Stimulated activated CD8-positive, alpha-beta memory T cell treated with anti-CD3 and anti-CD28 coated beads, Interleukin-2, amount 100 ng/mL, for 1 hour (primary cell): ENCODE measurements at places on chromosomes 1 and 21.

- DNase-seq: no peak
Observed at GRCh38 chr1:89295187-89295586, 22.5 kb upstream of the GBP5 start.

DNA sequence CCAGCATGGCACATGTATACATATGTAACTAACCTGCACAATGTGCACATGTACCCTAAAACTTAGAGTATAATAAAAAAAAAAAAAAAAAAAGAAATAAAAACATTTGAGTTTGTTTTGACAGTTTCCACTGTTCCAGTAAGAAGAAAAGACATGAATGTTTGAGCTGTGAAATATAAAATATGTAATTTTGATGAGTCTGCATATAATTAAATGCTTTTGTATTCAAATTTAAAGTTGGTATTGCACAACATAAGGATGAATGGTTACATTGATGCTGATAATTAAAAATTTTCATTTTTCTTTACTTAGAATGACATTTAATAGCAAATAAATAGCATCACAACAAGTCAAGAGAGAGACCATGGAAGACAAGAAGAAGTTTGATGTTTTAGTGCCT, 212.0 kb upstream of the RRP15 start:
- no peak for DNase-seq

- no peak for DNase-seq
Observed at GRCh38 chr1:47569261-47569660, 131.4 kb downstream of the FOXD2 start.

DNA sequence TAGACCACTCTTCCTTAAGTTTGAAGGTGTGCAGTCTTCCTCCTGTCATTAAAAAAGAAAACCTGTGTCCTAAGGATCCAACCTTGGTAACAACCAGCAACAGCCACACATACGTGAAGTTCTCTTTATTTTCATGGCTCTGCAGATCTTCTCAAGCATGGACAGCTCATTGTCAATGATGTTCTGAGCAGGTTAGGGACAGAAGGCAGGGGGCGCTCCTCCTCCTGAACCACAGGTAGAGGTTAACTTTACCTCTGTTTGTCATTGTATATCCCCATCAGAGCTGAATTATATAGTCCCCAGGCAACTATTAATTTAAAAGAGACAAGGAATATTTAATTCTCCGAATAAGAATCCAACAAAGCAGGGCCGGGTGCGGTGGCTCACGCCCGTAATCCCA, 52.5 kb upstream of the CR2 start:
- no peak for DNase-seq

DNA sequence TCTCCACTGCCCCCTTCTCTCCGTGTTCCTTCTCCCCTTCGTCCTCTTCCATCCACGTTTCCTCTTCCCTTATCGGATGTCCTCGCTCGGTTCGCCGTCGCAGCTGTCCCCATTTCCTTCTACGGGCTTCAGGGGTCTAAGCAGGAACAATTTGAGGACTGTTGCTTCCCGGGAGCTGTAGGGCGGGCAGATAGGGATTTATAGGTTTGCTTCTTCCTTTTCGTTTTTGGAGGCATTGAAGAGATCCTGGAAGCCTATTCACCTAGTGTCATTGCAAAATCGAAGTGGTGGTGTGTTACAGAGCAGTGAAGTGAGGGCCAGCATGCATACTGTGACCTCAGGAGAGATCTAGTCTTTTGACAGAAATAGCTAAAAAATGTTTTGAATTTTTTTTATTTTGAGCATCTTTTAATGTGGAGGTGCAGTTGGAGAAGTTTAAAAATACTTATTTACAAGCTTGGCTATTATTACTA, 897 bp downstream of the ZYG11B start:
- DNase-seq: no peak

- DNase-seq: no peak
Observed at GRCh38 chr1:71001624-71002023, 46.0 kb downstream of the PTGER3 start.

- DNase-seq: no peak
Observed at GRCh38 chr1:56626546-56626945, 18.6 kb upstream of the PRKAA2 start.

- DNase-seq: no peak
Observed at GRCh38 chr21:26967062-26967913, at the start of gene ADAMTS5. ADAMTS5 (minus strand) TSS chr21:26967088; CDS start chr21:26966391, 697 bp downstream.

DNA sequence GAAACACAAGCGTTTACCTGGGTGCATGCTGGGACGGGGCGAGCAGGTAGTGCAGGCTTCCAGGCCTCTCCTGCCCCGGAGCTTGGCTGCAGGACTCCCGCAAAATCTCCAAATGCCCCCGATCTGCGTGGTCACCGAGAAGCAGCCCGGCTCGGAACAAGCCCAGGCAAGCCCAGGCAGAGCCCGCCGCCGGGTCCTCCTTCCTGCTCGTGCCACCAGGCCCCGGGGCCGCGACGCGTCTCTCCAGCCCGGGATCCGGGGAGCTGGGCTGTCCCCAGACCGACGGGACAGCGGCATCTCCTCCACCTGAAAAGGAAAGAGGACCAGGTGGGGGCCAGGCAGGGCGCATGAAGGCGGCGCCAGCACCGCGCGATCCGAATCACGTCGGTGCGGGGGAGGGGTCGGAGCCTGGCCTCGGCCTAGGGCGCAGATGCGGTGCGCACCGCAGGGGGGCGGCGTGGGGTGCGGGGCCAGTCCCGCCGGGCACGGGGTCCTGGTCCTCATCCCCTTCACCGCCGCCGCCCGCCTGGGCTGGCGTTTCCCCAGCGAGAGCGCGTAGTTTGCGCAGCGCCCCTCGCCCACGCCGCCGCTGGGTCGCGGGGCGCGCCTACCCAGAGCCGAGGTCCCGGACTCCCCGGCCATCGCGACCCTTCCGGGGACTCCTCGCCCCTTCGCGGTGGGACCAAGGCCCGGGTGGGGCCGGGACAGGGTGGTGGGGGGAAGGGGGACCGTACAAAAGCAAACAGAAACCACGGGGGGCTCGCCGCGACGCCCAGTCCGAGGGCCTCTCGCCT, 52.4 kb upstream of the H6PD start:
- no peak for DNase-seq

GRCh38 chr21:28952686-28953085, 40.0 kb downstream of the LTN1 start:
- DNase-seq: no peak

DNA sequence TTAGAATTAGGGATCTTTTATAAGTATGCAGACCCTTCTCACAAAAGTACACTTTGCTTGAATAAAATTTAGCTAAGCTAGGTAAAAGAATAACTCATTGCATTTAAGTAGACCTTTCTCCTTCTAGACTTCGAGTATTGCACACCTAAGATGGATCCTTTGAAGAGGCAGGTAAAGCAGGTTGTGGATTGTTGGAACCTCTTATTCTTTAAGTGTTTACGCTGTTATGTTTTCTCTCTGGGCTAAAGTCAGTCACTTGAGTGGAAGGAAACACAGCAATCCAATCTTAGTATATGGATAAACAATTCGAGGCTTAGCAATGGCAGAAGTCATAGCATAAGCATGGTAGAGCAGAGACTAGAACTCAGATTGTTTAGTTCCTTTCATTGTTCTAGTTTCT, 11.4 kb downstream of the MAGI3 start:
- no peak for DNase-seq

DNA sequence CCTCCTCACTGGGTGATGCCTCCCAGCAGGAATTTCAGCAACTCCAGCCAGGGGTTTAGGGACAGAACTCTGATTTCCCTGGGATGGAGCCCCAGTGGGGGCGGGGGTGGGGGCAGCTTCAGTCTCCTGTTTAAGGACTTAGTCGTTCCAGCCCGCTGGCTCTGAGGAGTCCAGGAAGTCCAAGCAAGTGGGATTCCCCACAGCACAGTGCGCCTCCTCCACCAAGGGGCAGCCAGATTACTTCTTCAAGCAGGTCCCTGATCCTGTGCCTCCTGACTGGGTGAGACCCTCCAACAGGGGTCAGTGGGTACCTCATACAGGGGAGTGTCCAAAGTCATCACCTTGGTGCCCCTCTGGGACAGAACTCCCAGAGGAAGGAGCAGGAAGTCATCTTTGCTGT, 1438.4 kb upstream of the B3GALT2 start:
- no peak for DNase-seq

DNA sequence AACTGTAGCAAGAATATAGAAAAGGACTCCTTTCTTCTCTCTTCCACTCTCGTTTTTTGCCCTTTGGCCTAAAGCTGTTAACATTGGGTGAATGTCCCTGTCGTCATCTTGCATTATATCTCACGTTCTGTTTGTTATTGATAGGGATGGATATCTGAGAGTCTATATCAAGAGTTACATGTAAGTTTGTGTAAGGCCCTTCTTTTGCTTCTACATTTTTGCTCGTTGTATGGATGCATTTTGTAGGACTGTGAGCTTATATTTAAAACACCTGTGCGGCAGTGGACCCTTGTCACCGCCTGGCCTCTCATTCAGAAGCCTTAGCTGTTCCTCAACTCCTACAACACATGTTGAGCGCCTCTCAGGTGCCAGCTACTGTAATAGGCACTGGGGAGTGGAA, 211.9 kb downstream of the DISC1 start:
- no peak for DNase-seq

DNA sequence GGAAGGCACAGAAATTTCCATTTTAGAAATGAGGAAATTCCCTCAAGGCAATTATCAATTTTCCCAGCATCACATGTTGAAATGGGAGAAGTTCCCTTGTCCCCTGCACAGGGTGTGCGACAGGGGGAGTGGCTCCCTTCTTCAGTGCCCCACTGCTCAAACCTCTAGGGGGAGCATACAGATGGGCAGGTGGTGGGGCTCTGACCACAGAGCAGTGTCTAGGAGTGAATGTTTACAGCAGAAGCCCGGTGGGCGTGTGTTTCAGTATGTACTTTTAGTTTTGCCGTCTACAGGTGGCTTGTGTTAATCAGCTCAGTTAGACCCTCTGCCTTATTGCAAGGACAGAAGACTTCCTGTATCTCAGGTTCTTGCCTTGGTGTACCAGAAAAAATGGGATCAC, 493.7 kb upstream of the PLXNA2 start:
- DNase-seq: no peak

GRCh38 chr1:208202333-208202995, 41.7 kb downstream of the PLXNA2 start:
- DNase-seq: no peak

DNA sequence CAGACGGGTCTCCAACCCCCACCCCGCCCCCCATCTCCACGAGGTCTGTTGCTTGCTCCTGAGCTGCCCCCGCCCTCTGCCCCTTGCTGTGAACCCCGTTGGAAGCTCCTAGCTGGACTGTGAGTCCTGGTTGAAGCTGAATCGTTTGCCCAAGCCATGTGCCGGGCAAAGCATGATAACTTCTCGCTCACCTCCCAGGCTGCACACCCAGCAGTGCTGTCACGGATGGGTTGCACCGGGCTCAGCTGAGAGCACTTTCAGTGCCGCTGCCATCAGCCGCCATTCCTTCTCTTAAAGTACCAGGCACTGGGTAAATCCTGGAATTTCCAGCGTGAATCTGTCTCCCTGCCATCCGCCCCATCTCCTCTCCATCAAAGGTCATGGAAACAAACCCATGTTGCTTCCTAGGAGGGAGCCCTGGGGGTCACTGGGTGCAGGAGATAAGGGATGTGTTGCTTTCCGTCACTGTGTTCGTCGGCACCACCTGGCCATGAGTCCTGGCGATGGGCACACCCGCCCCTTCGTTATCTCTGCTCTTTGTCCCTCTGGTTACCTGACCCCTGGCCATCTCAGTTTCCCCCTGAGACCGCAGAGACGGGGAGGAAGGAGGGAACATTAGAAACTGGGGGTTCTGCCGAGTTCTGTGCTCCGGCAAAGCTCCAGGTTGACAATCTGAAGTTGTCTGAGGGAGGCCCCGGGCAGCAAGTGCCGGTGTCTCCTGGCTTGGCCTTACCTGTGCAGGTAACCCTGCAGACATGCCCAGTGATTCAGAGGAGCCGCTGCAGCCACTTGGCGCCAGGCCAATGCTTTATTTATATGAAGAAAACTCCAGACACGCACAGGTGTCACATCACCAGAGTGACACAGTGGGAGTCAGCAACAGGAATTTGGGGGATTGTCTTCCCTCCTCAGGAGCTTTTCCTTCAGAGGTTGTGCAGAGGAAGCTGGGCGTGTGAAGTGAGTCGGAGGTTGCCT, 2.7 kb downstream of the PDE9A start:
- DNase-seq: no peak

GRCh38 chr1:34113362-34113761, 51.7 kb downstream of the CSMD2 start:
- no peak for DNase-seq

DNA sequence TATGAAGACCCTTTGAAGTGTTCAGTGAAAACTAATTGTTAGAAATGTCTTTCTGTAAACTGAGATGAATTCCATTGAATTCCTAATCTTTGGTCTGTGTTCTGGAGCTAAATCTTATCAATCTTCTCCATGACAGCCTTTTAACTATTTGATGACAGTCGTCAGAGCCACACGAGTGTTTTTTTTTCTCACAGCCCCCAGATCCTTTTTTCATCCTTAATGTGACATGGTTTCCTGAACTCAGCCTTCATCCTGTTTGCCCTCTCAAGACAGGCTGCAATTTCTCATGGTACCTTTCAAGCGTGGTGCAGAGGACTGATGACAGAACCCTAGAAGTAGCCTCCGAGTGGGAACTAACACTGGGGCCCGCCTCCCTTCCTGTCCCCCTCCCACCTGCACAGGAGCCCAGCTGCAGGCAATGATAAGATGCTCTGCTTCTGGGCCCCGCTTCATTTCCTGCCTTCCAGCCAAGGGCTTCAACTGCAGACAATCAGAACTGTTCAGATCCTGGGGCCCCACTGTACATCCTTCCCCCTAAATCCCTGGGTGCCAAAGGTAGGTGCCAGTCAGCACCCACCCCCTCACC, 114.6 kb upstream of the VAV3 start:
- no peak for DNase-seq

DNA sequence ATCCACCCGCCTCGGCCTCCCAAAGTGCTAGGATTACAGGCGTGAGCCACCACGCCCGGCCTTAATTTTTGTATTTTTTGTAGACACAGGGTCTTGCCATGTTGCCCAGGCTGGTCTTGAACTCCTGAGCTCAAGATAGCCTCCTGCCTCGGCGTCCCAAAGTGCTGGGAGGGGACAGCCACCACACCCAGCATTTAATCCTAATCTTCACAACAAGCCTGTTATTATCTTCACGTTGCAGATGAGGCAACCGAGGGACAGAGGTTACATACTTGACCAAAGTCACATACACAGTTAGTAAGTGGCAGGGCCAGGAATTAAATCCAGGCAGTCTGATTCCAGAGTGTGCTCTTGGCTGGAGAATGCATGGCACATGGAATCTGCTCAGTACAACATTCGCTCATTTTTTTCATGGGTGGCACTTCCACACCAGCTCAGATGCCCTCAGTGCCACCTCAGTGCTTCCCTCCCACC, 4.8 kb upstream of the GPR37L1 start:
- DNase-seq: no peak

GRCh38 chr1:89711140-89711778, 78.3 kb downstream of the LRRC8C start:
- no peak for DNase-seq

DNA sequence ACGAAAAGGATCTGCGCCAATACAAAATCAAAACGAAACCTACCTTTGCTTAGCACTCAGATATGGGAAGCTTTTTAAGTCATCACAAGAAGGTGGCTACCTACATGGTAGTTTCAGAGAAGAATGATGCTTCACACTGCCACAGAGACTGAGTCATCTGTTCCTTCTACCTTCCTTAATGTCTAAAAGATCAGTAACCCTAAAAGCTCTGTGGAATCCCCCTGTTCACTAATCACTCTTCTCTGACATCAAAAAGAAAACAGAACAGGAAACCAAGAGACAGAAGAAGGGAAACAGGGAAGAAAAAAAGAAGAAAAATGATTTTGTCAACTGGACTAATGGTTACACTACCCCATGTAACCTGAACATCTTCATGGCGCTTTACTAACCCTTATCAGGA, 177.2 kb downstream of the SMYD3 start:
- no peak for DNase-seq

GRCh38 chr1:66156144-66156543, 363.4 kb downstream of the PDE4B start:
- no peak for DNase-seq
